CD8-positive, alpha-beta memory T cell (primary cell): ENCODE measurements at places on chromosomes 4 and X. TPM values are rescaled to one million over a fixed set of nuclear protein-coding genes. Genes with fewer than 3 reads are reported as not detected.

USP27X gene
- total RNA-seq, result 1.7 TPM

PRKG2 gene
- total RNA-seq, result 0.58 TPM

ACSL1 gene
- total RNA-seq, result 23.5 TPM

- H3K27ac ChIP-seq, result no peak overlapping the region
- no peak for DNase-seq
- no peak overlapping the region for H3K4me3 ChIP-seq
Measured at GRCh38 chr4:108377021-108377420, 208.3 kb upstream of the LEF1 start.

- no peak overlapping the region for H3K27ac ChIP-seq
- H3K4me3 ChIP-seq, result no peak overlapping the region
- no peak for DNase-seq
- no peaks in the 10 kb centered on the region for H3K36me3 ChIP-seq
- H3K27me3 ChIP-seq, result no peaks in the 10 kb centered on the region
Measured at GRCh38 chr4:7402526-7402925, 32.2 kb downstream of the PSAPL1 start.

DNA sequence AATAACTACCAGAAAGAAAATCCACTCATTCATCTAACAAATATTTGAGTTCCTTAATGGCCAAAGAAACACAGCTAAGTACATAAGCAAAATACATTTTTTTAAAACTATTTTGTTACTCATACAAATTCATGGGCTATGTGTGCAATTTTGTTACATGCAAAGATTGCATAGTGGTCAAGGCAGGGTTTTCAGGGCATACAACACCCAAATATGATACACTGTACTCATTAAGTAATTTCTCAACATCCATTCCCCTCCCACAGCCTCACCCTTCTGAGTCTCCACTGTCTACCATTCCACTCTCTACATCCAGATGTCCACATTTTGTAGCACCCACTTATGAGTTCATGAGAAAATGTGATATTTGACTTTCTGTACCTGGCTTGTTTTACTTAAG, 58.2 kb downstream of the BRWD3 start:
- DNase-seq, result no peak
- H3K27me3 ChIP-seq, result no peaks in the 10 kb centered on the region
- no peaks in the 10 kb centered on the region for H3K4me1 ChIP-seq
- no peak overlapping the region for H3K4me3 ChIP-seq
- no peaks in the 10 kb centered on the region for H3K36me3 ChIP-seq
- no peak overlapping the region for H3K27ac ChIP-seq

DNA sequence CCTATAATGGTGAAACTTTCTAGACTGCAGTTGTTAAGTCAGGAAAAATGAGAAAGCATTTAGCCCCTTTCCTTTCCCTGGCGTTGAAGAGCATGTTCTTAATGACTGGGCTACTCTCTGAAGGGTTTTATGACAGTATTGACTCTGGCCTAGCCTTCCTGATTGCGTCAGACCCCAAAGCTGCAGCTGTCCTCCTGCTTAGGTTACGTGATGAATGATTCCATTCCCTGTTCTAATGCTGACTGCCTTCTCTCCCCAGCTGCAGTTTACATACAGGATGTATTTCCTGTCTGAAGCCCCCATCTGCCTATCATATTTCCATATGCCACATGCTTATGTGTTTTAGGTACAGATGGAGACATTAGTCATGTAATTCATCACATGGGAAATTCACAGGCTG, 105.8 kb upstream of the EGFL6 start:
- H3K27ac ChIP-seq, result no peak overlapping the region
- H3K36me3 ChIP-seq, result no peaks in the 10 kb centered on the region
- no peaks in the 10 kb centered on the region for H3K4me1 ChIP-seq
- H3K27me3 ChIP-seq, result no peaks in the 10 kb centered on the region
- H3K4me3 ChIP-seq, result no peak overlapping the region

- H3K27ac ChIP-seq, result no peak overlapping the region
- peaks cover 3% of the 10 kb centered on the region for H3K36me3 ChIP-seq
- no peak for DNase-seq
- no peaks in the 10 kb centered on the region for H3K27me3 ChIP-seq
- no peak overlapping the region for H3K4me3 ChIP-seq
Measured at GRCh38 chr4:184446132-184446658, 28.2 kb downstream of the IRF2 start.
